ENCODE measurements at places on chromosomes 7 and 10. TPM values are rescaled to one million over a fixed set of nuclear protein-coding genes. Genes with fewer than 3 reads are reported as not detected.

ACADSB gene
- 6.5 TPM for total RNA-seq

GATA3 gene
- total RNA-seq, result not detected

- no peak for DNase-seq
These were observed 12.4 kb downstream of the GFRA1 start for GRCh38 chr10:116260599-116260998.

GRCh38 chr10:87534173-87534858, 29.6 kb downstream of the MINPP1 start:
- no peak for DNase-seq

- DNase-seq, result no peak
These were observed 143.4 kb downstream of the TNS3 start for GRCh38 chr7:47438411-47439029.

CCDC172 gene
- total RNA-seq, result 3.8 TPM

MDFIC gene
- total RNA-seq, result 5.2 TPM

- no peak for DNase-seq
These were observed 102.0 kb upstream of the STEAP1B start for GRCh38 chr7:22601812-22602565.

DNA sequence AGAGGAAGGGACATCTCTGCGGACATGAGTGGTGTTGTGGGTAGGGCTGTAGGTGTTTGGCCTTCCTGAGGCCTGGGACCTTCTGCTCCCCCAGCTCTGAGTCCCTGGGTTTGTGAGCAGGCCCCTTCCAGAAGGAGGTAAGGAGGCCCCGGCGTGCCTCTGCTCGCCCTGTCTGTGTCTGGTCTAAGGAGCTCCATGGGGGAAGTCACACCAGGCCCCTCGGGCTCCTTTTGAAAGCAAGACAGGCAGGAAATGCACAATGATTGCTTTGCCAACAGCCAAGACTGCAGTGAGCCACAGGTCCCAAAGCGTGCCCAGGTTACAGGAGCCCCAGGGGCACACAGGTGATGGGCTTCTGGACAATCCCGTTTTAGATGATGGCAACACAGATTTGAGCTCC, 89.5 kb downstream of the FAM53B start:
- DNase-seq, result no peak

DNA sequence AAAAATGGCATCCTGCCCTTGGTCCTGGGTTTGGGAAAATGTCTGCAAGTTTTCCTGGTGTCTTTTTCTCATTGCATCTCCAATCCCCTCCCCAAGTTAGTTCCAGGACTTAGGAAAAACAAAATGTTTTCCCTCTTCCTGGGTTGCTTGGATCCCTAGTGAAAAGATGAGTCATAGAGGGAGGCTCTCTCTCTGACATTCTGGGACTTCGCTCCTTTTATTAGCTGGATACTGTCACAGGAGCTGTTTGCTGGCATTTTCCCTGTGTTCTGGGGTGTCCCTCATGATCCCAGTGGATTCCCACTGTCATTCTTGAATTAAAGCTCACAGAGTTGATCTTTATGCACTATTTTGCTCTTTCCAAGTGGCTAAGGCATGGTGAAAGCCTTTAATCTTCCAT, 316.4 kb upstream of the MBL2 start:
- no peak for DNase-seq

DNA sequence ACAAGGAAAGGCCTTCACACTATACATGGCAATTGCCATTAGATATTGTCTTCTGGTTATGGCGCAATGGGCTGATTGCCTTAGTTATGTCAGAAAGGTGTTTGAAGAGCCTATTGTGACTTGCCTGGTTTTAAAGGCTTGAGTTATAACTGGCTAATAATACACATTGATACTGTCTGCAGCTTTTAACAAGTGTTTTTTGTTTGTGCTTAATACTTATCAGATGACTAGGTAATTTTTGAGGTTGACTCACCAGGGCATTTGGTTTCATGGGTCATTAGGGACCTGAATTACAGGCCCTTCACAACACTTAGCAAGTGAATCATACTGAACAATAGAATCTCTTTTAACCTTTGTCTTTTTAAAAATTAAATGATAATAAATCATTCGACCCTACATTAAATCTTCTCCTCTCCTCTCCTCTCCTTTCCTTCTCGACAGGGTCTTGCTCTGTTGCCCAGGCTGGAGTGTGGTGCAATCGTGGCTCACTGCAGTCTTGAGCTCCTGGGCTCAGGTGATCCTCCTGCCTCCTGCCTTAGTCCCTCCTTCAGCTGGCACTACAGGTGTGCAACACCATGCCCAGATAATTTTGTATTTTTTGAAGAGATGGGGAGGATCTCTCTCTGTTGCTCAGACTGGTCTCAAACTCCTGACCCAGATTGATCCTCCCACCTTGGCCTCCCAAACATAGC, 196.3 kb downstream of the JCAD start:
- DNase-seq, result no peak

GRCh38 chr10:80599424-80599847, 61.7 kb downstream of the SH2D4B start:
- DNase-seq, result peak; percentile 92

DNA sequence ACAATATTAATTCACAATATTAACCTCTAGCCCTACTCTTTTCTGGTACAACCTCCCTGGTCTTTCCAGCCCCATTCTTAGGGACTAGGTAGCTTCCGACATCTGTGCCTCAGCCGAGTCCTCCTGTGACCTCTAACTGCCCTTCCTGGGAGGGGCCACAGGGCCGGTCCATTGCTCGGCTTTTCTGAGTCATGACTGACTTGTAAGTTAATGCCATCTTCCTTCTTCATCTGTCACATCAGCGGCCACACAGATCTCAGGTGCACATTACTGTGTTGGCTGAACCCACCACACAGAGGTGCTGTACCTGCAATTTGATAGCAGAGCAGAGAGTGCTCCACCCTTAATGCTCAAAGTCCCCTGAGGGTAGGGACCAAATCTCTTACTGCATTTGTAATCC, 4.1 kb upstream of the CPA4 start:
- no peak for DNase-seq

- no peak for DNase-seq
These were observed 48.4 kb downstream of the CACNA2D1 start for GRCh38 chr7:82395147-82395546.

CCDC3 gene
- 5.2 TPM for total RNA-seq

NPSR1 gene
- total RNA-seq, result not detected

DNA sequence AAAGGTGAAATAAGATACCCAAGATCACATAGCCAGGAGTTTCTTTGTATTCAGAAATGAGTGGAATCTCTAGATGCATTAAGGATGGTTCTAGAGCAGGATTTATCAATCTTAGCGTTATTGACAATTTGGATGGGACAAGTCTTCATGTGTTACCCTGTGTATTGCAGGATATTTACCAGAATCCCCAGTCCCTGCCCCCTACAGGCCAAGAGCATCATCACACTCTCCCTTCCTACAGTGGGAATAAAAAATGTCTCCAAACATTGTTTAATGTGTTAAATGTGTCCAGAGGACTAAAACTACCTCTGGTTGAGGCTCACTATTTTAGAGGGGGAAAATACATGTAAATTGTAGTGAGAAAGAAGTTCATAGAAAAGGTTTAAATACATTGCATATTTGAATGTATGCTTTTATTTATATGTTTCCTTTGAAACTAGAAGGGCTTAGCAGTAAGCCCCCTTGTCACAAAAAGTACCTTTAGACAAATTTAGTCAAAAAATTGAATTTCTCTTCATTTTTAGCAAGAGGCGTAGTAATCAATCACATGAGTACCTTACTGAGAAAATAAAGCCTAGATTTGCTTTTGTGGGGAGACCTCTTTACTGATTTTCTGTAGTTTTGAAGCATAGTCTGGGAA, 141.2 kb downstream of the MLLT10 start:
- DNase-seq, result peak; percentile 81

ACBD7 gene
- 24.1 TPM for total RNA-seq

GIMAP7 gene
- total RNA-seq, result not detected

DNA sequence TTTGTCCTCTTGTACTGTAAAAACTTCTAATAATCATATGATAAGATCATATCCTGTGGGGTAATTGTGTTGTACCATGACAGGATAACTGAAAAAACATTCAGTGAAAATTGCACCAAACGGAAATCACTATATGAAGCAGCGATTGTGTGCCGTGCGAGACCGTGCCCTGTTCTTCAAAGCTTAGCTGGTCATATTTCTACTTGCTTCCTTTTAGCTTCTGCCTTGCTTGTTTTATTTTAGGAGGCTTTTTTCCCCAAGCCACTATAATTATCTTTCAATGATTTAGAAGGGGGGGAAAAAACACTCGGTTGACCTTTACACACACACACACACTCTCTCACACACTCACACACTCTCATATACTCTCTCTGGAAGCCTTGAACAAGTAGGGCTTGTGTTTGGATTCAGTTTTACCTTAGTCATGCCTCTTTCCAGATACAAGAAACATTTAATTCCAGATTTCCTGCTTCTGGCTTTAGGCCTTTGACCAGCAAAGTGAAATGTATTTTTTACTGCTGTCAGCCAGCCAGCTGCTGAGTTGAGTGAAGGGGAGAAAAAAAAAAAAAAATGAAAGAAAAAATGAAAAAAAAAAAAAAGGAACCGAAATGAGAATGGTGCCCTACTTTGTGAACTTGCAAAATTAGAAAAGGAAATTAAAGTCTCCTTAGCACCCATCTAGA, 181.4 kb downstream of the ARID5B start:
- DNase-seq, result no peak

DNA sequence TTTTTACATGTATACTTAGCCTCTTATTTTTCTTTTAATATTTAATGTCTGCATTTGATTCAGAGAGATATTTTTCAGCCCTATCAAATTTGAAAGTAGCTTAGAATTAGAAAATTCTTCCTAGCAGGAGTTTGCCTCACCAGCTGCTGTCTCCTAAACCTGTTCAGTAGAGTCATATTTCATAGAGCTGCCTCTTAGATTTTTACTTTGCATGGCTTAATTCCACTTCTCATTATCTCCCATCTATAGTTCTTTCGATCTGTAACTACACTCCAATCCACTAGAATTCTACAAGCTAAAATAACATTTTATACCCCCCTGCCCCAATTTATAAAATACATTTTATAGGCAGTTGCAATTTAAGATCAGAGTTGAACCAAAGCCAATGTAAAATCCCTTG, 227.0 kb downstream of the ANK3 start:
- no peak for DNase-seq

- no peak for DNase-seq
These were observed 24.8 kb downstream of the ZC3HAV1 start for GRCh38 chr7:139084709-139085108.

DNA sequence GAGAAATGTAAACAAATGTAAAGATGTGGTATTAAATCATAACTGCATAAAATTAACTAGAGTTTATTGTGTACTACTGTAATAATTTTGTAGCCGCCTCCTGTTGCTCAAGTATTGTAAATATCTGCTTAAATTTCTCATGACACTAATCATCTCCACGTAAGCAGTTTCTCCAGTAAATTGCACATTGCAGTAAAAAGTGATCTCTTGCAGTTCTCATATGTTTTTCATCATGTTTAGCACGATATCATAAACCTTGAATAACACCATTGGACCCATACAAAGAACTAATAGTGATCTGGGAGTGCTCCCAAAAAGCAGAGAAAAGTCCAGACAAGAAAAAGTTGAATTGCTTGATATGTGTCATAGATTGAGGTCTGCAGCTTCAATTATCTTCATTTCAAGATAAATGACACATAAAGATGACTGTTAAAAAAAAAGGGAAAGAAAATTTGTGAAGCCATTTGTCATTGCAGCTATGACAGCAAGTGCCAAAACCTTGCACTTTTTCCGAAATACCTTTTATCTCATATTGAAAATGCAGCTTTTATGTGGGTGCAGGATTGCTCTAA, 15.3 kb downstream of the LIPA start:
- DNase-seq, result no peak

ENKUR gene
- total RNA-seq, result not detected

ANKRD16 gene
- total RNA-seq, result 16.1 TPM

CPA2 gene
- not detected for total RNA-seq

DNA sequence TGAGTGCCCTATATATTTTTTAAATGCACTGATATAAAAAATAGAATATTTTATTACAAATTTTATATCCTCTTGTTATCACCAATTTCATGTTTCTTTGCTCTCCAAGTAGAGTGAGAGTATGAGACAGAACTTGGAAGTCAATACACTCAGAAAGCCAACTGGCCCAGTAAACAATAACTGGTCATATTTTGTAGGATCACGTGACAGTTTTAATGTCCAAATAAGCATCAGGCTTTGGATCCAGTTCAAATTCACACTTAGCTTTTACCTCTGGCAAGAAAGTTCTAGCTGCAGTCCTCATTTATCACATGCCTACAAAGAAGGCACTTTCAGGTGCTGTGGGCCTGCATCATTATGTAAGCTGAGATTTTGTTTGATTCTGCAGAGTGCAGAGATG, 21.6 kb upstream of the TPK1 start:
- DNase-seq, result no peak

DNA sequence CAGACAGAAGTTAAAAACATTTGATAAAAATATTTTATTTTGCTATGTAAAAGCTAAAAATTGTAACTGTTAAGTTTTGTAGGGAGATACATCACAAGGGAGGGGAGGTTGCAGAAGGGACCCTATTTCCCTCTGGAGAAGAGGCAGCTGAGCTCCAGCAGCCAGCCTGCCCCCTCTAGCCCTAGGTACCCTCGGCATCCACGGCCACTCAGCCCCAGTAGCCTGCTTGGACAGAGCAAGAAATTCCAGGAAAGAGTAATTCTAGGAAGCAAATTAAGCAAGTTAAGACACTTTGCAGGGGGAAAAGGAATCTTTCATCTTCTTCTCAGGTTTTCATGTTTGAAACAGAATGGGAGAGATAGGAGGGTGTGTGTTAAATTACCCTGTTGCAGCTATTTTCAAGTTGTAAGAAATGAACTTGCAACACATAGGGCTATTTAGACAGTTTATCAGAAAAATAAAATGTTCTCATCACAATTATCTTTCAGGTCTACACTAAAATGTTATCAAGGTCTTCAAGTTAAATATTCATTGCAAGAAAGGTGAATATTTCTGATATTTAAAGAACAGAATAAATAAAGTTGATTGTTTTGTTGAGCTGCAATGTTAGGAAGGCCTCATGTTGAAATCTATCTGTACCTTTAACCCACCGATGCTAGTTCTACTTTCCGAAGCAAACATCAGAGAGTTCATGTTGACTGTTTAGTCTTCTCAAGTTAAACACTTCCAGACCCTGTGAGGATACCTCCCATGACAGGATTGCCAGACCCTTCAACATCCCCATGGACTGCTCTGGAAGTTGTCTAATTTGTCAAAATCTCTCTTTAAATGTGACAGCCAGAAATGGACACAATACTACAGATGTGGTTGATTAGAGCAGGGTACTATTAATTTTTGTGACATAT, 5.5 kb downstream of the SGCE start:
- peak; percentile 19 for DNase-seq

Data from GM23338 (cell line).